ENCODE measurements at places on chromosomes 6 and 20. TPM values are rescaled to one million over a fixed set of nuclear protein-coding genes. Genes with fewer than 3 reads are reported as not detected.
A peak's percentile ranks its signal among the peaks of the same experiment; 100 is the strongest.

The POPDC3 gene
- total RNA-seq: 7.3 TPM

The TRDN gene
- total RNA-seq: not detected

The GPR6 gene
- not detected for total RNA-seq

The MICA gene
- total RNA-seq: 18.0 TPM

The GJA1 gene
- total RNA-seq: not detected

The SLPI gene
- 273 TPM for total RNA-seq

The FAM83D gene
- 18.4 TPM for total RNA-seq

The SLC29A1 gene
- total RNA-seq: 6.8 TPM

- no peak for DNase-seq
- H3K4me3 ChIP-seq: no peak overlapping the region
- peaks cover 5% of the 10 kb centered on the region for H3K4me1 ChIP-seq
- H3K27me3 ChIP-seq: no peaks in the 10 kb centered on the region
- no peak overlapping the region for H3K27ac ChIP-seq
These were observed 147.8 kb downstream of the CD83 start for GRCh38 chr6:14265049-14266021.

DNA sequence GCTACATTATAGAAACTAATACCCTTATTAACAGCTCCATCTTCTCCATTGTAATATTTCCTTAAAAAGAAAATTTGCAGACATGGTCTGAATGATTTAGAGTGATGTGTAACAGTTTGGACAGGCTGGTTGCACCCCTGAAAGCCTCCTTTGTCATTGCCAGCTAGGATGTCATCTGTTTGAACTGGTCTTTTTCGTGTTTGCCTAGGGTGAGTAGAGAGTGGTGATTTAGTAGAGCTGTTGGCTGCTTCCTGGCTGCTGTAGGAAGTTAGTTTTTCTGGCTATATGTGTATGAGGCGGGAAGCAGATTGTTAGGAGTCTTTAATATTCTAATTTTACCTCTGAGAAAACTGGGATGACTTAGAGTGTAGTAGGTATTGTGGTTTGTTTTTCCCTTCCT, 101.1 kb downstream of the ZFAND3 start:
- H3K36me3 ChIP-seq: peaks cover 14% of the 10 kb centered on the region
- H3K4me1 ChIP-seq: peaks cover 18% of the 10 kb centered on the region
- DNase-seq: no peak
- no peak overlapping the region for H3K27ac ChIP-seq
- no peaks in the 10 kb centered on the region for H3K27me3 ChIP-seq

- no peaks in the 10 kb centered on the region for H3K27me3 ChIP-seq
- H3K4me1 ChIP-seq: peaks cover 6% of the 10 kb centered on the region
- H3K4me3 ChIP-seq: no peak overlapping the region
- no peaks in the 10 kb centered on the region for H3K36me3 ChIP-seq
- H3K27ac ChIP-seq: no peak overlapping the region
These were observed 224.0 kb upstream of the PLN start for GRCh38 chr6:118324116-118324515.

GRCh38 chr20:11389186-11389585, 528.5 kb upstream of the BTBD3 start:
- no peaks in the 10 kb centered on the region for H3K27me3 ChIP-seq
- H3K36me3 ChIP-seq: no peaks in the 10 kb centered on the region
- H3K4me1 ChIP-seq: peaks cover 20% of the 10 kb centered on the region
- no peak overlapping the region for H3K27ac ChIP-seq

- no peak for DNase-seq
- no peak overlapping the region for H3K27ac ChIP-seq
- no peak overlapping the region for H3K4me3 ChIP-seq
- peaks cover 5% of the 10 kb centered on the region for H3K4me1 ChIP-seq
These were observed 236.5 kb downstream of the CDKAL1 start for GRCh38 chr6:20770773-20771172.

DNA sequence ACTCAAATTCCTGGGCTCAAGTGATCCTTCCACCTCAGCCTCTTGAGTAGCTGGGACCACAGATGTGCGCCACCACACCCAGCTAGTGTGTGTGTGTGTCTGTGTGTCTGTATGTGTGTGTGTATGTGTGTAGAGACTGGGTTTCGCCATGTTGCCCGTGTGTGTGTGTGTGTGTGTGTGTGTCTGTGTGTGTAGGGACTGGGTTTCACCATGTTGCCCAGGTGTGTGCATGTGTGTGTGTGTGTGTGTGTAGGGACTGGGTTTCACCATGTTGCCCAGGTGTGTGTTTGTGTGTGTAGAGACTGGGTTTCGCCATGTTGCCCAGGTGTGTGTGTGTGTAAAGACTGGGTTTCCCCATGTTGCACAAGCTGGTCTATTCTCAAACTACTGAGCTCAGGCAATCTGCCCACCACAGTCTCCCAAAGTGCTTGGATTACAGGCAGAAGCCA, 28.3 kb downstream of the CDK5RAP1 start:
- peaks cover 64% of the 10 kb centered on the region for H3K36me3 ChIP-seq
- peak overlapping the region; percentile 53 for H3K4me3 ChIP-seq
- no peaks in the 10 kb centered on the region for H3K27me3 ChIP-seq

- H3K27ac ChIP-seq: peak overlapping the region; percentile 71
- H3K27me3 ChIP-seq: no peaks in the 10 kb centered on the region
- H3K4me1 ChIP-seq: no peaks in the 10 kb centered on the region
- peaks cover 14% of the 10 kb centered on the region for H3K36me3 ChIP-seq
- DNase-seq: peak; percentile 54
These were observed 15.5 kb upstream of the CLDN20 start for GRCh38 chr6:155248008-155249001.

DNA sequence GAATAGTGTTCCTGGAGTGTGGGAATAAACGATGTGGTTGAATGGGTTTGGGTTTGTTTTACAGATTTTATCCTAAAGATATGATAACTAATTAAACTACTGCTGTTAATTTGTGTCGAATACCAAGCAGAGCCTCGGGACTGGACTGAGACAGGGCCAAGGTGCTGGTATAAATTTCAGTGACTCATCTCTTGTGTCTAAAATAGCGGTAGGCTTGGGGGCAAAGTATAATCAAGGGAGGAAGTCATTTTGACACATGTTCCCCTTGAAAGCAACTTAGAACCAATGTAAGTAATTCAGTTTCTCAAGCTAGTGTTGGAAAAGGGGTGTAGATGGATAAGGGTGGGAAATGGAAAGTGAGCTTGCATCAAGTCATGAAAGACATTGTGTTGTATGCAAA, 108.4 kb downstream of the PLCB4 start:
- peak; percentile 33 for DNase-seq
- H3K4me3 ChIP-seq: no peak overlapping the region
- H3K4me1 ChIP-seq: peaks cover 9% of the 10 kb centered on the region
- no peaks in the 10 kb centered on the region for H3K27me3 ChIP-seq
- no peak overlapping the region for H3K27ac ChIP-seq

GRCh38 chr20:19908576-19908975, 108.6 kb upstream of the NAA20 start:
- H3K36me3 ChIP-seq: no peaks in the 10 kb centered on the region
- H3K4me1 ChIP-seq: peaks cover 24% of the 10 kb centered on the region
- no peak overlapping the region for H3K27ac ChIP-seq

DNA sequence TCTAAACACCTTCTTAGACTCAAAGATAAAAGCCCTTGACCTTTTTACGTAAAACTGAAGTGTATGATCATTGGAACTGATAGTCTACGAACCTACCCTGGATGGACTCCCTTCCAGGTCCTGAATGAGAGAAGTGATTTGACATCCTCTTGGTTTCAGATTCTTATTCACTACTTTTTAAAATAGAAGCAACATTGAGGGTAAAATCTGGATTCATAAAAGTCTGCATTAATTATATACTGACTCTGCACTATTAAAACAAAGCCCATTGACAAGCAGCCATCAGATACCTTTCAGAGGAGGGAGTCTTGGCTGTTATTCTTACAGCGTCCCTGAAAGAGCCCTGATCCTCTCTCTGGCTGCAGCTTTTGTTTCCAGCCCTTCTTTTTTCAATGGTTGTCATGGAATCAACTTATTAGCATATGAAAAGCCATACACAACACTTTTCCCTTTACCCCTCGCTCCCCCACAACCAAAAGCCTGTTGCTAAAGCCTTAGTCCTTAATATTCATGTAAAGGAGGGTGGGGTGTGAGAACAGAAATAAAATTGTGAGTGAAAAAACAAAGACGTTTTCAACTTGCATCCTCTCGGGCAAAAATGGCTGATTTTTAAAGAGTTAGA, 270.0 kb upstream of the MARCKS start:
- H3K4me3 ChIP-seq: no peak overlapping the region
- DNase-seq: no peak
- no peaks in the 10 kb centered on the region for H3K27me3 ChIP-seq

- no peak overlapping the region for H3K4me3 ChIP-seq
- peaks cover 21% of the 10 kb centered on the region for H3K4me1 ChIP-seq
- H3K36me3 ChIP-seq: peaks cover 77% of the 10 kb centered on the region
- H3K27ac ChIP-seq: no peak overlapping the region
These were observed 7.6 kb downstream of the ZNF451 start for GRCh38 chr6:57097596-57097995.

DNA sequence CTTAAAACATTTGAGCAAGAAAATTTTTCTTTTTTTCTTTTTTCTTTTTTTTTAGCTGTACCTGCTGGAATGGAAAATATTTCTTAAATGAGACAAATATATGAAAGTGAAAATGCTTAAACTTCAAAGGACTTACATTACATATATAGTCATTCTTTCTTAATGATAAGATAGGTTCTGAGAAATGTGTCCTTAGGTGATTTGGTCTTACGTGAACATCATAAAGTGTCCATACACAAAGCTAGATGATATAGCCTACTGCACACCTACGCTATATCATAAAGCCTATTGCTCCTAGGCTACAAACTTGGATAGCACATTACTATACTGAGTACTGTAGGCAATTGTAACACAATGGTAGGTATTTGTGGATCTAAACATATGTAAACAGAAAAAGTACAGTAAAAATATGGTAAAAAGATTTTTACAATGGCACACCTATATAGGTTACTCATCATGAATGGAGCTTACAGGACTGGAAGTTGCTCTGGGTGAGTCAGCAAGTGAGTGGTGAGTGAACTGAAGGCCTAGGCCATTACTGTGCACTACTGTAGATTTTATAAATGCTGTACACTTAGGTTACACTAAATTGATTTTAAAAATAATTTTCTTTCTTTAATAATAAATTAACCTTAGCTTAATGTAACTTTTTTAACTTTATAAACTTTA, 54.6 kb downstream of the RPP21 start:
- H3K36me3 ChIP-seq: no peaks in the 10 kb centered on the region
- H3K4me3 ChIP-seq: no peak overlapping the region
- DNase-seq: peak; percentile 37
- no peak overlapping the region for H3K27ac ChIP-seq

- no peaks in the 10 kb centered on the region for H3K36me3 ChIP-seq
- H3K27ac ChIP-seq: no peak overlapping the region
- no peak overlapping the region for H3K4me3 ChIP-seq
- DNase-seq: no peak
These were observed 48.9 kb downstream of the TMEM244 start for GRCh38 chr6:129812145-129812777.
